ENCODE measurements at places on chromosomes 12 and 14. TPM values are rescaled to one million over a fixed set of nuclear protein-coding genes. Genes with fewer than 3 reads are reported as not detected.

GRCh38 chr14:55097881-55098560 lies 31.0 kb upstream of the LGALS3 start:
- H3K27me3 ChIP-seq: no peaks in the 10 kb centered on the region
- no peak overlapping the region for H3K4me3 ChIP-seq
- H3K4me1 ChIP-seq: peaks cover 16% of the 10 kb centered on the region
- H3K36me3 ChIP-seq: no peaks in the 10 kb centered on the region
- DNase-seq: no peak

- no peak for DNase-seq
- no peaks in the 10 kb centered on the region for H3K4me1 ChIP-seq
- no peak overlapping the region for H3K4me3 ChIP-seq
- peaks cover 90% of the 10 kb centered on the region for H3K27me3 ChIP-seq
- no peaks in the 10 kb centered on the region for H3K36me3 ChIP-seq
Observed at GRCh38 chr12:107853479-107853878, 79.0 kb downstream of the ASCL4 start.

Gene ETFBKMT
- 2.2 TPM for total RNA-seq

Gene ASCL1
- 5.1 TPM for total RNA-seq

GRCh38 chr12:103884316-103884715 lies 43.3 kb upstream of the NT5DC3 start:
- H3K4me3 ChIP-seq: no peak overlapping the region
- DNase-seq: no peak
- no peaks in the 10 kb centered on the region for H3K36me3 ChIP-seq
- no peak overlapping the region for H3K27ac ChIP-seq
- H3K27me3 ChIP-seq: no peaks in the 10 kb centered on the region

DNA sequence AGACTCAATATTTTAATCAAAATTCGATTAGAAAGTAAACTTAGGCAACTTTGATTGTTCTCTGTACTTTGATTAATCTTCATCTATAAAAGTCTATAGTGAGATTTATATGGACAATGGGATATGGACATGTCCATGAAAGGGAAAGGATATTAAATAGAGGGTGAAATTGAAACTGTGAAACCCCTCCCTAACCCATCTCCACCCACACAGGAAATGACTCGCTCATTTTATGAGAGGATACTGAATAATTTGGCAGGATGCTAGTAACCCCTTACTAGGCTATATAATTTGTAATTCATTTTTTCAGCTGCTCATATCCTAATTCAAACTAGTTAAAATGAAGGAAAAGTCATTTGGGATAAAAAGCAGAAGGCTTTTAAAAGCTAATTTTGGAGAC lies 328.0 kb upstream of the ATP2B1 start:
- H3K4me1 ChIP-seq: peaks cover 5% of the 10 kb centered on the region
- no peak overlapping the region for H3K4me3 ChIP-seq
- no peaks in the 10 kb centered on the region for H3K27me3 ChIP-seq
- H3K27ac ChIP-seq: no peak overlapping the region
- DNase-seq: no peak
- H3K36me3 ChIP-seq: no peaks in the 10 kb centered on the region

DNA sequence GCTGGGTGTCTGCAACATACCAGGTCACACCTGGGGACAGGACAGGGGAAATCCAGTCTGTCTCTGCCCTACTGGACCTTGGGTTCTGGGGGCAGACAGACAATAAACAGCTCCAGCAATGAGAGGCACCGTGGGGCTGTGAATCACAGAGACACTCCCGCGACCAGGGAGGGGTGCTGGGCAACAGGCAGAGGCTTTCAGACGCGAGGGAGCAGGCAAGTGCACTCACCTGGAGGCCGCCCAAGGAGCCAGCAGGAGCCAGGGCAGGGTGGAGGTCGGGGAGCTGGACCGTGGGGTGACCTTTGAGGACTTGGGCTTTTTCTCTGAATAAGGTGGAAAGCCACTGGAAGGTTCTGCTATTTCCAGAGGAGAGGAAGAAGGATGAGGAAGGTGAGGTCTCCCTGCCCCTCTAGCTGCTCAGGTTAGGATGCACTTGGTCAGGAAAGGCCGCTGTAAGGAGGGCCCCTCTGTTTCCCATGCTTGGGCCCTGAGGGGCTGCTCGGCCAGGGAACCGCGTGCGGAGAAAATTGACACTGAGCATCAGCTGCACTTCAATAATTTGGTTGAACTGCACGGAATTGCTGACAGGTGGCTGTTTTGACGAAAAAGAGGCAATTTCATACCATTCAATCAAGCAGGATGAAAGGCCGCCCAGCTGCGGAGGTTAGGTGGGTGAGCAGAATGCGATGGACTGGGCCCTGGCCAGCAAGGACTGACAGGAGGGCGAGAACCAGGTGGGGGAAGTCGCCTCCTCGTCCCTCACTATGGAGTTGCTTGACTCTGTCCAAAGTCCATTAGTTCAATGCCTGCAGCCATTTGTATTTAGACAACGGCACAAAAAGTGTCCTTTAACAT lies 42.2 kb downstream of the JAG2 start:
- no peak overlapping the region for H3K4me3 ChIP-seq
- H3K27me3 ChIP-seq: peaks cover 38% of the 10 kb centered on the region
- H3K36me3 ChIP-seq: peaks cover 4% of the 10 kb centered on the region
- H3K4me1 ChIP-seq: peaks cover 14% of the 10 kb centered on the region

DNA sequence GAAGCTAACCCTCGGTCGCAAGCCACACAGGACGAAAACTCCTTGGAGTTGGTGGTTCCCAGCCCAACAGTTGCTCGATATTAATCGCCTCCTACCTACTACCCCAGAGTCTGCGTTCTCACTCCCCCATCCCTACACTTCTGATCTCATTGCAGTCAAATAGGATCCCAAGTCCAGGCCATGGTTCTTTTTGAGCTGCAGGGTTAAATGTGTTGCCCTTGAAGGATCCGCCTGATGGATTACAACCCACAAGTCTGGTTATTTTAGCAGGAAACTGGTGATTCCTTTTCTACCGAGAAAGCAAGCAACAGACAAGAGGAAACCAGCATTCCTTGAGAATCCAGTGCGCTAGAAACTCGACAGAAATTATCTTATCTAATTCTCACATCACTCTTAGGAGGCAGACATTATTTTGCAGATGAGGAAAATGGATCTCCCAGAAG lies 785 bp upstream of the NIN start:
- peaks cover 11% of the 10 kb centered on the region for H3K27me3 ChIP-seq
- H3K27ac ChIP-seq: peak overlapping the region; percentile 87
- peak overlapping the region; percentile 96 for H3K4me3 ChIP-seq
- no peaks in the 10 kb centered on the region for H3K36me3 ChIP-seq

- H3K36me3 ChIP-seq: no peaks in the 10 kb centered on the region
- H3K27me3 ChIP-seq: peaks cover 15% of the 10 kb centered on the region
- no peak for DNase-seq
- no peak overlapping the region for H3K27ac ChIP-seq
Observed at GRCh38 chr14:98826618-98827017, 445.4 kb downstream of the BCL11B start.

Gene GLI1
- total RNA-seq: 1.3 TPM

GRCh38 chr14:92475451-92476187 lies 38.0 kb upstream of the RIN3 start:
- no peak for DNase-seq
- H3K27ac ChIP-seq: no peak overlapping the region
- no peaks in the 10 kb centered on the region for H3K36me3 ChIP-seq
- no peaks in the 10 kb centered on the region for H3K4me1 ChIP-seq

Gene SYNJ2BP
- 27.0 TPM for total RNA-seq

Gene FITM1
- total RNA-seq: 0.42 TPM

Gene DEPDC4
- total RNA-seq: 4.1 TPM

DNA sequence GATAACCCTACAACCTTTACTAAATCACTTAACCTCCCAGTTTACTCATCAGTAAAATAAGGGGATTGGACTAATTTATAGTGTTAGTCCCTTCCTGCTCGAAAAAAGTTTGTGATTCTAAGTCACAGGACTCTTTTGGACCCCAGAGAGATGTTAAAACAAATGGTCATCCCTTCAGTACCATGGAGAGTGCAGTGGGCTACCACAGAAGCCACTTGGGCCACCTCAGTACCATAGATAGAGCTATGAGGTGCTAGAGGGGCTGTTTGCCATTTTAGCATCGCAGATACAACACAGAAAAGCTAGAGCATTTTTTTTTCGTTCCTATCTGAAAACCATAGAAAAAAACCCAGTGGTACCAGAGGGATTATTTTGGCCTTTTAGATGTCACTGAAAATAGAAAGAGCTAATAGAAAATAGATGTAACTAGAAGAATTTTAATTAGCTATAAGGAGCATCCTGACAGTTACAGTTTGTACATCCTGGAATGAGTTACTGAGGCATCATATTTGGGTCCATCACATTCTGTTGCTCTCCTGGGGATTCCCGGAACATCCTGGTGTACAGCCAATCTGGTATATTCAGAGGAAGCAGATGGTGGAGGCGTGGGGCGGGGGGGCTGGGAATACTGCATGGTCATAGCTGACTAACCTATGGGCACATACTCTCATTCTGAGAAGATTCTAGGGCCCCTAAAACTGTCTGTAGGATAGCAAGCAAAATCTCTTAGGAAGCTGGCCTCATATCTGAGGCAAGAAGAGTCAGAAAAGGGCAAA lies 2.8 kb downstream of the ZNF219 start:
- DNase-seq: no peak
- H3K4me1 ChIP-seq: peaks cover 74% of the 10 kb centered on the region
- peak overlapping the region; percentile 48 for H3K27ac ChIP-seq
- peak overlapping the region; percentile 97 for H3K4me3 ChIP-seq
- peaks cover 18% of the 10 kb centered on the region for H3K27me3 ChIP-seq

- H3K27ac ChIP-seq: no peak overlapping the region
- no peak for DNase-seq
- no peak overlapping the region for H3K4me3 ChIP-seq
- H3K36me3 ChIP-seq: no peaks in the 10 kb centered on the region
- peaks cover 10% of the 10 kb centered on the region for H3K4me1 ChIP-seq
- peaks cover 4% of the 10 kb centered on the region for H3K27me3 ChIP-seq
Observed at GRCh38 chr12:503111-503761, 43.5 kb downstream of the B4GALNT3 start.
